ENCODE measurements at places on chromosomes 1 and 21.

- DNase-seq, result no peak
These were observed 974.6 kb downstream of the TTLL7 start for GRCh38 chr1:83024251-83024767.

DNA sequence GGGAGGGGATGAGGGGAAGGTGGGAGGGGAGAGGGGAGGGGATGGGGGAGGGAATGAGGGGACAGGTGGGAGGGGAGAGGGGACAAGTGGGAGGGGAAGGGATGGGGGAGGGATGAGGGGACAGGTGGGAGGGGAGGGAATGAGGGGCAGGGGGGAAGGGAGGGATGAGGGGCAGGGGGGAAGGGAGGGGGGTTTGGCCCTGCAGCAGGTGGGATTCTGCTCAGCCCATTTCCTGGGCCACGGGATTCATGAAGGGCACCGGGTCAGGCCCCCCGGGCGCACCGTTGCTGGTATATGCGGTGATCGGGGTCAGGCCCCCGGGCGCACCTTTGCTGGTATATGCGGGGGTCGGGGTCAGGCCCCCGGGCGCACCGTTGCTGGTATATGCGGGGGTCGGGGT, 15.1 kb upstream of the SAMD11 start:
- DNase-seq, result no peak

DNA sequence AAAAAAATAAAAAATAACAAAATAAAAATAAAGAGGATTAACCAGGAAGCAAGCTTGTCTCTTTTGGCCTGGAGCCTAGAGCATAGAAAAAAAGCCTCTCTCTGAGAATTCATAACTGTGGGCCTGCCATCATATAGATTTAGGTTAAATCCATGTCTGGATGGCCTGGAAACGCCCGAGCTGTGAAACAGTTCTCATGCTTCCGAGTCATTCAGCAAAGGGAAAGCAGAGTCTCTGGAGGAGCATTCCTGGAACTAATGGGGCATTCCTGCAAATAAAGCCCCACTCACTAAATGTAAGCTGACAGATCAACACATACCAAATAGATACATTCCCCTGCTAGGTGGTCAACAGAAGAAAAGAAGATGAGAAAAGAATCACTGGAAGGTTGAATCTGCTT, 75.8 kb upstream of the GNG4 start:
- no peak for DNase-seq

- no peak for DNase-seq
These were observed 143.5 kb downstream of the DMRTA2 start for GRCh38 chr1:50279622-50280330.

DNA sequence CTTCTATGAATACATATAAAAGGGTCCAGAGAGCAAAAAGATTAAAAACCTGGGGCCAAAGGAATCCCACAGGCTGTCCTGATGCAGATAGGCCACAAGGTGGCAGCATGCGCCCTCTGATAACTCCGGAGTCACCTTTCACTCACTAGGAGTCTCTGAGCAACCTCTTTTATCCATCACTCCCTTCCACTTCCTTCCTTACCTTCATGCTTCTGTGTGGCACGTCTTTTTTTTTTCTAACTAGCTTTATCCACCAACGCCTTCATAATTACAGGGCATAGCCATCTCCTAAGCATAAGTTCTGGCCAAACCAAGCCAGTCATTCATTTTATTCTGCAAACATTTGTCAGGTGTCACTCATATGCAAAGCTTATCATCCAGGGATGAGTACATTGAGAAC, 3.9 kb upstream of the PGLYRP4 start:
- peak; percentile 84 for DNase-seq

DNA sequence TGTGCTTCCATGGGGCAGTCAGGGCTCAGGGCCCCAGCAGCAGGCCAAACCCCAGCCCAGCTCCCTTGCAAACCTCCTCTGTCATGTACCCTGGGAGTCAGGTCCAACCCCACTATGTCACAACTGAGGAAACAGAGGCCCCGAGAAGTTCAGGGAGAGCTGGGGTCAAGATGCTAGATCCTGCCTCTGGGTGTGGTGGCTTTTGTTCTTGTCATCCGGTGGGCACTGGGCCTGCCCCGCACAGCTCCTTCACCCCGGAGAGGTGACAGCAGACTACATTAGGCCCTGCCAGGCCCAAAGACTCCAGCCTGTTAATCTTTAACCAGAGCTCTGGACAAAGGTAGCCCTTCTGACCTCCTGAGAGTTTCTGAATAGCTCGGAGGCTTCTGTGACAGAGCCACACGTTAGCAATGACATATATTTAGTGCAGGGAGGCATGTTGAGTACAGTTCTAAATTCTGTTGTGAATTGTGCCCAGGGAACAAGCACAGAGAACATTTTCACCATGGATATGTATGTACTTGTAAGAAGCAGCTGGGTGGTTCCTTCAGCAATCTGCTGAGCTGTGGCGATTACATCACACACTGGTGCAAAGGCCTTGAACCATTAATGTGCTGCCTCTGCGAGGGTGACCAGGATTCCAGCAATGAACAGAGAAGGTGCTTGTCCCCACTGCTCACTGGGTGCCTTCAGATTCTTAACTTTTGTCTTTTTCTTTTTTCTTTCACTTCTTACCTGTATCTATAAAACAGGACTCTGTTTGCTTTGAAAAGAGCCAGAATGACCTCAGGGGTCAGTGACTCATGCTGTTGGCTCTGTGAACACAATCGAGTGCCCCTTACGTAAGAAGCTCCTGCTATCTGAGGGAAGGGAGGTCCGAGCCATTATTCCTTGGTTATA, 102.8 kb downstream of the RHOU start:
- no peak for DNase-seq

DNA sequence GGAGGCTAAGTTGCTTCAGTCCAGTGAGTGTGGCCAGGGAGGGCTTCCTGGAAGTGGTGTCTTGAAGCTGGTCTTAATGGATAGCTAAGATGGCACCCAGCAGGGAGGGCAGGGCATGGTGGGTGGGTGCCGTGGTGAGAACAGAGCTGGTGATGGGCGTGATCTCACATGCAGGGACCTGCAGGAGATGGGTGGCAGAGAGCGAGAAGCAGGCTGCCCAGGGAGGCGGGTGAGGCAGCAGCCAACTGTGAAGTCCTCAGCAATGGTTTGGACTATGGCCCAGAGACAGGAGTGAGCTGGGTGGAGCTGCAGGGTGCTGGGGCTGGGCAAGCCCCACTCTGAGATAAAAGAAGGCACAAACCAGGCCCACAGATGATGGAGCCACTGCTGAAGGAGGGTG, 50.7 kb downstream of the UMODL1 start:
- no peak for DNase-seq

- no peak for DNase-seq
These were observed 7.4 kb upstream of the TRIM58 start for GRCh38 chr1:247849616-247850015.
